ENCODE measurements at places on chromosomes 5 and 9. TPM values are rescaled to one million over a fixed set of nuclear protein-coding genes. Genes with fewer than 3 reads are reported as not detected.

The ASTN2 gene
- 13.5 TPM for total RNA-seq

The PCDHA3 gene
- total RNA-seq, result 2.8 TPM

The TMEM215 gene
- total RNA-seq, result not detected

The RNF183 gene
- total RNA-seq, result 0.09 TPM

The KCNMB1 gene
- total RNA-seq, result not detected

The DEPDC1B gene
- 142 TPM for total RNA-seq
